Activated CD4-positive, CD25-positive, alpha-beta regulatory T cell (primary cell): ENCODE measurements at places on chromosomes 16 and 17.

DNA sequence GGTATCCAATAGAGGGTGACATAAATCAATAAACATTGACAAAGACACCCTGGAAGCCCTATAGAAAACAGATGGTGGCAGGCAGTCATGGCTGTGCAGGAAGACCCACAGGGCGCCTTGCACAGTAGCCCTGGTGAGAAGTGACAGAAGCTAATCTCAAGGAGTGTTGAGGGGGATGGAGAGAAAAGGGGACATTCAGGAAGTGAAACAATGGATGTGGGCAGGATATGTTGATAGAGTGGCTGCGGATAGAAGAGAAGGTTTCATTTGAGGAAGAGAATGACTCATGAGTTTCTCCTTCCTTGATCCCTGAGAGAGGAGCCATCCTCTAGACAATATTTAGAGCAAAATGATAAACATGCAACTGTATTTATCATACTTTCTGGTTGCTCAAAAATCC, 468.8 kb upstream of the HSBP1 start:
- no peak for DNase-seq

DNA sequence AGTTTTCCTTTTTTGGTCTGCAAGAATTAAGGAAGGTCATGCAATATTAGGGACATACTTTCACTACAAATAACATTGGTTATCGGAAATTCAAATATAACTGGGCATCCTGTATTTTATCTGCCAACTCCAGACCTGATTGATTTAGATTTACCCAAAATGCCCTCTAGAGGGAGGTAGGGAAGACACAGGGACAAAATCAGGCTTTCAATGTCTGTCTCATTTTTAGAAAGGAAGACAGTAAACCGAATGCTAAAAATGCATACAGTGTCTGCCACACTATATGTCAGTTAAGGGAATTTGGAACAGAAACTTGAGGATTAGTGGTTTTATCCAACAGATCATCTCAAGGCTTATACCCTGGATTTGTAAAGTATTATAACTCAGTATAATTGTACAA, 161.7 kb upstream of the SOX9 start:
- no peak for DNase-seq

- no peak for DNase-seq
Measured at GRCh38 chr17:55454906-55455474, 33.4 kb upstream of the MMD start.

GRCh38 chr16:20327444-20328041, at the start of gene GP2:
TSS of gene GP2 (minus strand) at chr16:20327513. CDS start at chr16:20326431, 1,082 bp downstream.
- no peak for DNase-seq

- no peak for DNase-seq
Measured at GRCh38 chr16:2102471-2102870, 33.2 kb downstream of the PKD1 start.
